ENCODE measurements at places on chromosomes 2 and 18.

DNA sequence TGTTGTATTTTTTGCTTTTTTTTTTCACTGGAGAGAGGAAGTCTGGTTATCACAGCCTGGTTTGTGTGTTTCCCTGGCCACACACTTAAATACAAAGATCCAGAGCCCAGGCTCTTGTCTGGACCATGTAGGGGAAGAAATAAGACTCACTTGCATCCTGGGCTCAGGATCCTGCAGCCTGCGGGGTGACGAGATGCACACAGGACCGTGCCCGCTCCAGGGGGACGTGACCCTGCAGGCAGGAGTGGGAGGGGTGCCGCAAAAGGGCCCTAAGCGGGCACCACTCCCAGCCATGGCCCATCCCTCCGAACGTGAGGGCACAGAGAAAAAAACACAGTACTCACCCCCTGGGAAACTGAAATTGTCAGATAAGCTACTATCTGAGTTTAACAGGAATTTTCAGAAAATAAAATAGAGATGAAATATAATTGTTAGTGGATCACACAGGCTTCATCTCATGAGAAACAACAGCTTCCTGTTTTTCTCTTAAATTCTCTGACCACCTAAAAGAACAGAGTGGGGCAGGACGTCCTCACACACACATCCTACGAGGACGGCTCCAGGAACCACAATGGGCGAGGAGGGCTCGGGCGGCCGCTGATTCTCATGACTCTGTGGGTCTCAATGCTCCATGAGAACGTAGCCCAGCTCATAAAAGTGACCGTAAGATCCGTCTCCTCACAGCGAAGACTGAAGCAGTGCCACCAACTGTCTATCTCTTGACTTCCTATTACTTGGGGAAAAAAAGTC lies 142.6 kb upstream of the ALKAL2 start:
- no peak for DNase-seq

GRCh38 chr2:222837643-222838056 lies 23.2 kb upstream of the ACSL3 start:
- DNase-seq, result no peak

DNA sequence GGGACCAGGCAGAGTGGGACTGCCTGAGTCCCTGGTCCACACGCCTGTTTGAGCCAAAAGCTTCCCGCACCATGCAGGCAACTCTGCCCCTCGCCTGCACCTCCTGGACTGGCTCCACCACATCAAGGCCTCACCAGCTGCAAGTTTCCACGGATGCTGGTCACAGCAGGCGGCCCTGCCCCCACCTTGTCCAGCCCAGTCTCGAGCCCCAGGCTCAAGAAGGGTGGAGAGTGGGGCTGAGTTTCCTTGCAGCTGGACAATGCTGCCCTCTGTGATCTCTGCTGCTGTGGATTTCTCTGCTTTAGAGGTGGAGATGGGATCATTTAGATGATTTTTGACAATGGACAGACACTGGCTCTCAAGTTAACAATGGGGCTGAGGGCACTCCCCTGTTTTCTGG lies 74.9 kb downstream of the MTCL1 start:
- no peak for DNase-seq

GRCh38 chr2:109703798-109704197 lies 89.6 kb downstream of the SOWAHC start:
- no peak for DNase-seq

GRCh38 chr2:169732583-169733358 lies 861 bp upstream of the KLHL23 start:
- DNase-seq, result no peak

- no peak for DNase-seq
These were observed 32.4 kb upstream of the MGAT4A start for GRCh38 chr2:98763209-98763951.

DNA sequence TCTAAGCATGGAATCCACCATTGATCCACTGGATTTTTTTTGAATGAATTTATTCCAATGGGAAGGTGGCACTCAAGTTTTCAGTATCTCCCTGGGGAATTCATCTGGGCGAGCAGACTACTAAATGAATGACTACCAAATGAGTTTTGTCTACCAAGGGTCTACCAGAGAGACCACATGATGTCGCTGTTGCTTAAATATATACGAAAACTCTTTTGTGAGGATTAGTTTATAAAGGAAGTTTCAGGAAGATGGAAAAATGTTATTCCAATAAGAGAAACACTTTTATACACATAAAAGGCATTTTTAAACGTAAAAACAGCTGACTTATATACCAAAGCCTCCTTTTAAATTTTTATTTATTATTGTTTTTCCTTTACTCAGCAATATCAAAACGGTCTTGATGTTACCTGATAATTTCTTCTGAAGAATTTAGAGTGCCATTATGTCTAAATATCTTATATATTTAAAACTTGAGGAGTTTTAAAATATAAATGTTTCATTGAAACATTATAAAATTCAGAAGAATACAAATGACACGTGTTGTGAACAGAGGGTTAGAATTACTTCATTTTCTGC lies 139.7 kb downstream of the HRH4 start:
- peak; percentile 40 for DNase-seq
